ENCODE measurements at places on chromosomes 12 and 14.

DNA sequence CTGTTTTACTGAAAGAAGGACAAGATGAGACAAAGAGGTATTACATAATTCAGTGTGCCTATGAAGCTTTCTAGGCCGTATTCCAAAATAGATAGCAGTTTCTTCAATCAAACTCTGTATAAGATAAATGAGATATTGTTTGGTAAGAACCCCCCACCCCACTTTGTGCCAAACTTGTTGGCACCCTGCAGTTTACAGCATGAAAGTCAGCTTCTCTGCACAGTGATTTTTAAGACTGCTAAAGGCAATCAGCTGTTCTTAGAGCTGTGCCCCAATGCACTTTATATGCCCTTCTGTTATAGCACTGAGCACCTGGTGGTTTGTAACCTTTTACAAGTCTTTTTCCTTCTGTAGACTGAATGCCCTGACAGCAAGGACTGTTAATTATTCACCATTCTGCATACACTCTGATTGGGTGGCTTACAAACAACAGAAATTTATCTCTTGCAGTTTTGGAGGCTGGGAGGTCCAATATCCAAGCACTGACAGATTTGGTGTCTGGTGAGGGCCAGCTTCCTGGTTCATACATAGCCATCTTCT lies 76.7 kb downstream of the ANO4 start:
- DNase-seq, result no peak

- DNase-seq, result no peak
Measured at GRCh38 chr12:50661300-50662115, 102.4 kb upstream of the ATF1 start.

- DNase-seq, result peak; percentile 30
Measured at GRCh38 chr14:75428230-75429104, 645 bp downstream of the JDP2 start.

DNA sequence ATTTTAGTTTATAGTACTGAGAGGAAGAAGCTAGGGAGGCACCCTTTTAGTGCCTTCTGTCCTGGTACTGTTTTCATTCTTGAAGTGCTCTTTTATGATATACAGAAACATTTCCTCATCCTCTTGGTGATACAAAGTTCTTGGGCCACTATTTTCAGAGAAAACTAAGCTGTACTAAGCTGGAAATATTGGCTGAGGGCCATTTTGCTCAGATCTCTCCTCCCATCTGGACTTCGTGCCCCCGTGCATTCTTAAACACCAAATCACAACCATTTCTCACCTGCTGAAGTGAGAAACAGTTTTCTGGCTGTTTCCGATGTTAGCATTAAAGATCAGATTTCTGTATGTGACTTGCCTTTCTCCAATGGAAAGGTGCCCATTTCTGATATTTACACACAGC lies 158.9 kb downstream of the FBXL14 start:
- DNase-seq, result no peak

- no peak for DNase-seq
Measured at GRCh38 chr12:18242380-18243089, 18.8 kb upstream of the PIK3C2G start.

DNA sequence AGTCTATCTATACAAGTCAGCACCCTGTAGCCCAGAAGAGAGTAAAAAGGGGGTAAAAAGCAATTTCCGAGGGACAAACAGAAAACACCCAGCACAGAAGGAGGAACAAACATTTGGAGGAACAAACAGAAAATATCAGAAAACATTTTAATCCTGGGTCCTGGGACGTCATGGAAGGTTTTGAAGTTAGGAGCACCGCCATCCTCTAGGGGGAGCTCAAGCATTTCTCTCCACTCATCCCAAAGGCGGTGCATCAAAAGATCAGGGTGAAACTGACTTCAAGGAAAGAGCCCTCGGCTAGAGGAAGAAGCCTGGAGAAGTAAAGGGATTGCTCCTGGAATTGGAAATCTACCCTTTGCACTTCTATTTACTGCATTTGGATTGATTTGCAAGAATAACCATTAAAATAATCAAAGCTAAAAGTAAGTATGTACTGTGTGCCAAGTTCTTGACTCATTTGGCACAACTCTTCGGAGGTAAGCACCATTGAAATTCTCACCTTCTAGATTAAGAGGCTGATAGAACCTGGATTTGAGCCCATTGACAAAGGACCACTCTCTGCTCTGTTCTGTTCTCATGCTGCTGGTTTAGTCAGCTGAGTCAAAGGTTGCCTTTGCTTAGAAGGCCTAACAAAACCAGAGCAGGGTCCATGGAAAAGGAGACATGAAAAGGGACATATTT lies 17.2 kb upstream of the POC1B start:
- DNase-seq, result peak; percentile 44

DNA sequence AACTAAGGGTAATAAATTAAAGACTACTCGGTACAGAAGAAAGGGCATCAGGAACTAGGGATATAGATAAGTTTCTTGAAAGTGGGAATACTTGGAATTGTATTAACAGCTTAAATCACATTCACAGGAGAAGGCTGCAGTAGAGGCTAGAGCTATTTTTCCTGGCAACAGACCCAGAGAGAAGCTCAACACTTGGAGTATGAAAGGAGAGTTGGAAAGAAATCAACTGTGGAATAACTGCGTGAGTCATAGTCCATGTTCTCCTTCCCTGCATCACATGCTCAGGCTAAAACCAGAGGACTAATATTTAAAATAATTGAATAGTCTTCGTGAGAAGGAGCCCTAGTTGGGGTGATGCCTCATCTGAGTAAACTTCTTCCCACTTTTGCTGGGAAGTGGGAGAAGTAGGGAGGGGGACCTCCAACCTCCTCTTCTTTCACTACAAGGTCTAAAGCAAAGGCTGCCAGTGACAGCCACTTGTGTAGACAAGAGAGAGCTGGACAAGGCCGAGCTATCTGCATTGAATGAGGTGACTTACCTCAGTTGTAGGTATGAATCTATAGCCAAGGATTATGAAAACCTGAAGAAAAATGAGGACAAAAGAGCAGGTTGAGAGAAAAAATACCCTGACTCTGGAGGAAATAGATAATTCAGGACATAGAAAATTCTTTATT lies 32.7 kb downstream of the DYRK2 start:
- no peak for DNase-seq

DNA sequence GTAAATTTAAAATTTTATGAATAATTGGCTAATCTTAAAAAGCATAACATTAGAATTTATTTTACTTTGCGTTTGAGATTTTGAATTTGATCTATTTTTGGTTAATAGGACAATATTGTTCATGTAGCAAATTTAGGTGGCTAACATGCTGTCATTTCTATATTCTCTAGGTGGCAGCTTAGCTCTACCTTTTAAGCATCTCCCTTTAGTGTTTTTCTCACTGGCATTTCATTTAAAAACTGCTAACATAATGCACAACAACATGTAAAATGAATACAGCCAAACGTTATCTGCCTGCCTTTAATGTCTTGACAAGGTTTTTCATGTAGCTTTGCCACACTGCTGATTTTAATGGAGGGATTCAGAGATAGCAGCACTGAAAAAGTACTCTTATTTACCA lies 272.4 kb upstream of the FBXO33 start:
- no peak for DNase-seq

DNA sequence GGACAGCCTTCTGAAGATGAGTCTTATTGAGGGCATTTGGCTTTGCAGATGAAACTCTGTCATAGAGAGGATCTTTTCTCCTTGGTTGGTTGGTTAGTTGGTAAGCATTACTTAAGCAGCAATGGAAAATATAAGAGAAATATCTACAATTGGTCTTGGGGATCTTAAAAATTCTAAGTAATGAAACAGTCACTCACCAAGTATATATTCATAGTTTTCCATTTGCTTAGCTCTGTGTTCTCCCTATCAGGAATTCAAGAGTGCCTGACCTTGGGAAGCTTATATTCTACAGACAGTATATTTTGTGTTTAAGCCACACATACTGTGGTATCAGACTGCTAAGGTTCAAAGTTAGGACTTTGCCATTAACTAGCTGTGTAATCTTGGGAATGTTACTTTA lies at the start of gene OR5AU1:
Gene OR5AU1, minus strand, starts transcription at position 101 of the 400 bp plus-strand sequence. CDS start 191 bp downstream, outside the sequence.
- no peak for DNase-seq

GRCh38 chr12:86530996-86531655 lies 274.9 kb upstream of the MGAT4C start:
- DNase-seq, result no peak

GRCh38 chr14:50037852-50038251 lies 78.5 kb downstream of the VCPKMT start:
- DNase-seq, result peak; percentile 6

DNA sequence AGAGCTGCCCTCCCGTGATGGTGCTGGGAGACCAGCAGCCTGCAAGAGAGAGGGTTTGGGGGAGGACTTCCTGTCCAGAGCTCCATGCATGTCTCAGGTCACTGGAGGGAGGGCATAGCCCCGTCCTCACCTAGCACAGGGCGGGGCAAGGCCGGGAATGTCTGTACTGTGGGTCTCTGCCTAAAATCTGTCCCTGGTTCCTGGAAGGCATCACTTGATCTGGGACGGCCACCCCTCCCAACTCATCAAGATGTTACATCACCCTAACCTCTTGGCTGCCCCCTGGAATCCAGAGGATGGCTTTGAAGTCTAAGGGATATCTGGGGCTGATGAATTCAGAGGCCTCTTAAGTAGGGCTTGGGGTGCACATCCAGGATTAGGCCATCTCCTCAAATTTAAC lies 37.0 kb upstream of the MEG3 start:
- DNase-seq, result no peak

DNA sequence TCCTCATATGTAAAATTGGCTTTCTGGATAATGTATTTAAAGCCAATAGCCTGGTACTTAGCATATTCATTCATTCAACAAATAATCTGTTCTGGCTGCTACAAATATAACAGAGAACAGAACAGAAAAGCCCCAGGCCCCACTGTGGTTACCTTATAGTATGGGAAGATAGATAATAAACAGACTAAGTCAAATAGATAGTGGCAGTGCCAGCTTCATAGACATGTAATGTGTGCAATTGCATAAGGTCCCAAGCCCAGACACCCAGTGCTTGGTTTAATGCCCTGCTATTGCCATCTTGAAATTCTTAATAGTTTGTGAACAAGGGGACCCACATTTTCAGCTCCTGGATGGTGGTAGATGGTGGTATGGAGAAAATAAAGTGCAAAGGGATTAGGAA lies 320.2 kb upstream of the USP15 start:
- no peak for DNase-seq

- DNase-seq, result no peak
Measured at GRCh38 chr12:23686095-23686494, 263.4 kb downstream of the SOX5 start.

DNA sequence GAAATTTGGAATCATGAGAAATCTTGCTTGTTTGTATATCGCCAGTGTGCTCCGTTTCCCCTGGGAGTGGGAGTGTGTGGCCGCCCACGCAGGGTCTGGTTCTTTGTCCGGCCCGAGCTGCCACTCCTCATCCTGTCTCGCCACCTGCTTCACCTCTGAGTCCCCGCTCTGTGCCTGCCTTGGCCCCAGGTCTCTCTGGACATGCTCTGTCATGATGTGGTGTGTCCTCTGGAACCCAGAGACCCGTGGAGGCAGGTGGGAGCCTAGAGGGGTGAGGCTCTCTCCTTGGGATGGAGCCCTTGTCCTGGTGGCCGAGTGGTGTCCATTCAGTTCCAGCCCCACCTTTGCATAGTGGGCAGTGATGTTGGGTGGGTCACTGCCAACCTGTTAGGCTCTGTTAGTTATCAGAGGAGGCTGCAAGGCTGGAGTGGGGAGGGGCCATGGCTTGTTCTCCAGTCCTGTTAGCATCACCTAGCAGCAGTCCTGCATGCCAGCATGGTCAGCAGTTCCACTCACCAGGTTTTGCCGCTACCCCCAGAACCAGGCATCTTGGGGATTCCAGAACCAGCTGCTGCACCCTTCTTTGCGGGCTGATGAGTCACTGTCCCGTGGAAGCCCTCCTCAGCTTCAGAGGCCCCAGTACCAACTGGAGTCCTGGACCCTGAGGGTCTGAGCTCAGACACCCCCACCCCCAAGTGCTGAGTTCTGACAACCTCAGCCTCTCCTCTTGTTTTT lies 76.5 kb downstream of the EP400 start:
- no peak for DNase-seq

DNA sequence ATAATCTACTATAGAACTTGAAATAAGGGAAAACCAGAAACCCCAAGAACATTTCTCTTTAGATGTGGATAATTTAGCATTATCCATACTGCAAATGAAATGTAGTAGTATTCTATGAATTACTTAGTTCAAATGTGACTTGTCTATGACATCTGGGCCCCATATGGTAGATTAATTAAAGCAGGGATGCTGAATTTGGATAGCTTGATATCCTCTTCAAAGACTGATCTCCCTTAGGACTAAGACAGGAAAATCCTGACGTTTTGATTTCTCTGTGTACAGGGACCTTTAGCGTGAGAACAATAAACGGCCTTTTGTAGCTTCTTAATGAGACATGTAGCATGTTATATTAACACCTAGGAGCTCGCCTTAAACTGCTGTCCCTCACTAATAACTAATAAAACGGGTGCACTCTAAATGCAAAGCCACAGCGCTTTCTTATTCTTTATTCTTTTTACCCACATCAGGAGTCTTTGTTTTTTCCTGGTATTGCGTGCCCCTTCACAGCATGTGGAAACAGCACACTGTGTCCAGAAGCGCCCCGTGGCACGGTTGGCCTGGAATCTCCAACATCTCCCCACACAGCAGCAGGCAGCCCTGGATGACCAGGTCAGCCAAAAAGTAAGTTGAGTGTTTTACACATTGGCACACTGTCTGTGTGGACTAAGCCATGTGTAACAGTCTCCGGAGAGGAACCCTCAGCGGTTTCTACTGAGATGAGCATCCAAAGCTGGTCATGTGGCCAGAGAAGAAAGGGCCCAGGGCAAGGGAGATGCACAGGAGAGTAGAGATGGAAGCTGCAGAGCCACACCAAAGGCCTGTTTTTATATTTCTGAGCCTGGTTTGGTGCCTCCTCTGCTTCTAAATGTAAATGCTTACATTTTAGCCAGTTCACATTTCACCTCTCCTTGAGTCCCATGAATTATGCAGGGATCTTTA lies 93.1 kb downstream of the SRGAP1 start:
- DNase-seq, result no peak

- no peak for DNase-seq
Measured at GRCh38 chr14:71583705-71584104, 348.5 kb upstream of the RGS6 start.

DNA sequence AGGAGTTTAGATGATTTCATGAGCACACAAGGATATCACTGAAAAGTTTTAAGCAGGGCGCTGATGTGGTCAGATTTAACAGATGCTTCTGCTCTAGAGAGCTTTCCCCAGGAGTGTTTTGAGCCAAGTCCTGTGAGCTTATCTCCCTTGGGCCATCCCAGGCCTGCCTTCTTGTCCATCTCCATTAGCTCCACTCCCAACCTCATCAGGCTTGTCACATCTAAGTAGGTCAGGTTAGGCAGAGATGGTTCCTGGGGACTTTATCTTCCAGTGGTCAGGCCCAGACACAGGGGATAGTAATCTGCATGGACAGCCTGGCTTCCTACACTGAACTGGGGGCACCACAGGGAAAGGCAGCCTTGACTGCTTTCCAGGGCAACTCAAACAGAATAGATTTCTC lies 145.4 kb upstream of the SRRM4 start:
- no peak for DNase-seq

- no peak for DNase-seq
Measured at GRCh38 chr14:69922198-69922597, 43.0 kb downstream of the SMOC1 start.

- DNase-seq, result no peak
Measured at GRCh38 chr12:47753021-47754001, 5.4 kb downstream of the RAPGEF3 start.

GRCh38 chr12:91094032-91094662 lies 17.1 kb downstream of the LUM start:
- DNase-seq, result no peak

- DNase-seq, result no peak
Measured at GRCh38 chr12:124883263-124884130, 19.8 kb upstream of the SCARB1 start.

GRCh38 chr14:75441728-75442127 lies 13.9 kb downstream of the JDP2 start:
- DNase-seq, result no peak

Data from stimulated activated CD4-positive, alpha-beta T cell treated with anti-CD3 and anti-CD28 coated beads, Interleukin-4, amount 100 ng/mL, for 1 hour (primary cell).